ENCODE measurements at places on chromosomes 1 and 21.

GRCh38 chr21:41059871-41060270 is 108.1 kb upstream of the BACE2 start:
- no peak for DNase-seq

GRCh38 chr1:90155721-90156487 is 161.0 kb downstream of the ZNF326 start:
- DNase-seq = no peak

DNA sequence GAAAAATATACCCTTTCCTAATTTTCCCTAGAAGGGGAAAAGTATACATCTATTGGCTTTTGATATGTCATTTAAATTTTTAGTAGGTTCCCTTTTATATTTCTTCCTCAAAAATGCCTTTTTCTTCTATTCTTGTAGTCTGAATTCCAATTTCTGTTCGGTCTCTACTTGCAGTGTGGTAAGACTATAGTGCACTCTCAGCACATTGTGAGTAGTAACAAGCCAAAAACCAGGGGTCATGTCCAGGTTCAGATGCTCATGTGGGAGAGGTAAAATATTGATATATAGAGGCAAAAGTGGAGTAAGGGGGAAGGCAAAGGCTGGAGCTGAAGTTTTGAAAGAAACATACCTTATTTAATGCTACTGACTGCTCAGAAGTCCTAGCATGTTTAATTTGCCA is 4.0 kb upstream of the FCGR2A start:
- DNase-seq = no peak

- no peak for DNase-seq
Observed at GRCh38 chr1:73676186-73676585, 521.8 kb downstream of the LRRIQ3 start.

DNA sequence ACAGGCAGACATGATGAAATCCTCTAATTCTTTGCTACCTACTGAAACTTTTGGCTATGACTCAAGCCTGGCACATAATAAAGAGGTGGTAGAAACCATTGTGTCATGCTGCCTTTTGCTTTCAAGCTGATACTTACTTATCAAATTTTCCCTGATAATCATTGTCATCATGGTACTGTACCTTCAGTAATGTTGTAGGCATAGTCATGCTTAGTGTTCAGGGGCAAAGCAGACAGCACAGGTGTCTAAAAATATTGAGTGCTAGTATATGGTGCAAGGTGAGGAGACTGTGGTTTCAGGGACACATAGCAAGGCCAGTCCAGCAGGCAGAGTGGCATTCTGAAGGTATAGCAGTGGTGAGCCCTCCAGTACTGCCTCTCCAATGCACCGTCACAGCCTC is 226.9 kb upstream of the DEPDC1 start:
- no peak for DNase-seq
